ENCODE measurements at places on chromosomes 1 and 21.

DNA sequence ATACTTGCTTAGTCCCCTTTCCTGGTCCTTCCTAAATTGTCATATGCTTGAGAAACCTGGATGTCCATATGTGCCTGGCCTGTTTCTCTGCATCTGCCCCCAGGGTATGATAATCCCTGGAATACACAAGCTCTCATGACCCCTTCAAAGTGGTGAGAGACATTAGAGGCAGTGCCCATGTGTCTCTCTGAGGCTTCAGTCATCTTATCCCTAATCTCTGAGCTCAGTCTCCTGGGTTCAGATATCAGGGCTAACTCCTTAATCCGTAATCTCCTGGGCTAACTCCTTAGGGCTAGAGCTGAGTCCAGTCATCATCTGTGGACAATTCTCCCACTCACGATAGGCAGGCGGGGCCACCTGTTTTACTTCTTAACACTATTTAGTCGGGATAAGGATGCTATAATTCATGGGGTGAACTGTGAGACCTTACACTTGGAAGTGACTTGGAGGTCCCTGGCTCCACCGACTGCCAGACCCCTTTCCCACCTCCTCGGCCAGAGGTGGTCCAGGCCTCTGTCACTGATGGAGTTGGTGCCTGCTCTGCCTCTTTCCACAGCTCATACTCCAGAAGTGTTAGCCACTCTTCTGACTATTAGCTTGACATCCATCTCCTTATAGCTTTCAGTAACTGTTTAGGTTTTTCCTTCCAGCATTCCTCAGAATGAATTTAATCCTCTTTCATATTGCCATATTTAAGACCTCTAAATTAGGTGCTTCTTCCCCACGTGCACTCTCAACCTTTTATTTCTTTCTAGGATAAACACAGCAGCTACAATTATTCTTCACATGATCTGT, 22.7 kb downstream of the CCN1 start:
- H3K36me3 ChIP-seq: no peaks in the 10 kb centered on the region
- no peaks in the 10 kb centered on the region for H3K27me3 ChIP-seq
- no peak overlapping the region for H3K27ac ChIP-seq
- peak; percentile 76 for DNase-seq
- peaks cover 4% of the 10 kb centered on the region for H3K4me1 ChIP-seq
- no peak overlapping the region for H3K4me3 ChIP-seq

- no peak overlapping the region for H3K27ac ChIP-seq
- no peaks in the 10 kb centered on the region for H3K36me3 ChIP-seq
- no peaks in the 10 kb centered on the region for H3K27me3 ChIP-seq
- no peaks in the 10 kb centered on the region for H3K4me1 ChIP-seq
- DNase-seq: no peak
- H3K4me3 ChIP-seq: no peak overlapping the region
These were observed 37.8 kb downstream of the NSL1 start for GRCh38 chr1:212753749-212754148.

DNA sequence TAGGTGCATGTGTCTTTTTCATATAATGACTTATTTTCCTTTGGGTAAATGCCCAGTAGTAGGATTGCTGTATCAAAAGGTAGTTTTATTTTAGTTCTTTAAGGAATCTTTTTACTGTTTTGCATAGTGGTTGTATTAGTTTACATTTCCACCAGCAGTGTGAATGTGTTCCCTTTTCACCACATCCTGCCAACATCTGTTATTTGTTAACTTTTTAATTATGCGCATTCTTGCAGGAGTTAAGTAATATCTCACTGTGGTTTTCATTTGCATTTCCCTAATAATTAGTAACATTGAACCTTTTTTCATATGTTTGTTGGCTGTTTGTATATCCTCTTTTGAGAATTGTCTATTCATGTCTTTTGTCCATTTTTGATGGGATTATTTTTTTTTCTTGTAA, 1761.9 kb downstream of the PLA2G4A start:
- H3K27me3 ChIP-seq: no peaks in the 10 kb centered on the region
- H3K36me3 ChIP-seq: no peaks in the 10 kb centered on the region
- H3K4me3 ChIP-seq: no peak overlapping the region
- H3K27ac ChIP-seq: no peak overlapping the region
- no peak for DNase-seq

GRCh38 chr1:239676522-239677273, 290.3 kb downstream of the CHRM3 start:
- H3K4me1 ChIP-seq: peaks cover 4% of the 10 kb centered on the region
- H3K27ac ChIP-seq: no peak overlapping the region
- DNase-seq: peak; percentile 33
- no peaks in the 10 kb centered on the region for H3K36me3 ChIP-seq
- no peak overlapping the region for H3K4me3 ChIP-seq
- no peaks in the 10 kb centered on the region for H3K27me3 ChIP-seq

- H3K4me3 ChIP-seq: no peak overlapping the region
- H3K27me3 ChIP-seq: no peaks in the 10 kb centered on the region
- DNase-seq: no peak
- no peak overlapping the region for H3K27ac ChIP-seq
- H3K36me3 ChIP-seq: no peaks in the 10 kb centered on the region
These were observed 3.1 kb upstream of the KCNE2 start for GRCh38 chr21:34360488-34361241.

- no peaks in the 10 kb centered on the region for H3K36me3 ChIP-seq
- H3K4me3 ChIP-seq: no peak overlapping the region
- peak; percentile 8 for DNase-seq
These were observed 2.4 kb upstream of the RAB4A start for GRCh38 chr1:229268505-229268904.

DNA sequence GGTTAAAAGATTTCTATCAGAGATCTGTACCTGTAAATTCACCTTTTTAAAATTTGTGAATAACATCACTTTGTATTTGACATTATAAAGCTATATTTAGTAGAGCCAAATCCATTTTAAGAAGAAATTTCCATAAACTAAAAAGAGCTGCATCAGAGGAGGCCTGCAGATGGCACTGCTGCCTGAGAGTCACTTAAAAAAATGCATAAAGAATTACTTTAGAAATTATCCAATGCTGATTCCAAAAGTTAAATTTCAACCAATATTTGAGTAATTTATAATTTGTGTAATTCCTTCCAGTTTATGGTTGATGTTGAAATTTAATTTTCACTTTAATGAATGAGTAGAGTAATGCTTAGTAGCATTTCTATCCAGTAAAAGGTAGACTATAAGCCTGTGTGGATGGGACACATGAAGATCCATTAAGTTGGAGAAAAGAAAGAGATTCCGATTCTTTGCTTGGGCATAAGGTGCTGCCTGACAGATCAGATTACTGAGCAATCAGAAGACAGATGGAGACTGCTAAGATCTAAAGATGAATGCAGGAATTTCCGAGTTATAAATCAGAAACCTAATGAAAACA, 20.7 kb upstream of the RPE65 start:
- H3K4me3 ChIP-seq: no peak overlapping the region
- H3K27ac ChIP-seq: no peak overlapping the region
- no peaks in the 10 kb centered on the region for H3K36me3 ChIP-seq
- no peaks in the 10 kb centered on the region for H3K4me1 ChIP-seq
- DNase-seq: no peak
- no peaks in the 10 kb centered on the region for H3K27me3 ChIP-seq

- DNase-seq: no peak
- H3K27ac ChIP-seq: no peak overlapping the region
- no peaks in the 10 kb centered on the region for H3K4me1 ChIP-seq
- H3K36me3 ChIP-seq: no peaks in the 10 kb centered on the region
These were observed 446.0 kb downstream of the PTPRU start for GRCh38 chr1:29682171-29682918.

GRCh38 chr1:37147906-37148305, 113.6 kb upstream of the GRIK3 start:
- no peaks in the 10 kb centered on the region for H3K36me3 ChIP-seq
- DNase-seq: no peak
- H3K4me3 ChIP-seq: no peak overlapping the region
- no peaks in the 10 kb centered on the region for H3K27me3 ChIP-seq
- no peaks in the 10 kb centered on the region for H3K4me1 ChIP-seq

DNA sequence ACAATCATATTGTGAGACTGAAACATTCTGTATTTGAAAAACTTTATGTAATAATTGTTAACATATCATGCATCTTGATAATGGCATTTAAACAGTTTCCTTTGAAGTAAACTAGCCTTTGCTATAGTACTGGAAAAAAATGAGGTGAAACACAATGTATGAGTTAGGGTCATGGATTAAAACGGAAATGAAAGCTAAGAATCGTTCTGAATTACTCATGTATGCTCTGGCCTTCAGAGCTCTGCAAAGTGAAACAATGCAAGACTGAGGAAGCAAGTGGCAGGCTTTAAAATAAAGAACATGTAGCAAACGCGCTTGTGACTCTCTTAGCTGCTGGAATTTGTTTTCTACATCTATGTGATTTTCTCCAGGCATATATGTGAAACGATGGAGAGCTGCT, 317.1 kb downstream of the DPYD start:
- H3K27ac ChIP-seq: no peak overlapping the region
- H3K27me3 ChIP-seq: no peaks in the 10 kb centered on the region
- H3K4me1 ChIP-seq: no peaks in the 10 kb centered on the region
- no peak overlapping the region for H3K4me3 ChIP-seq

DNA sequence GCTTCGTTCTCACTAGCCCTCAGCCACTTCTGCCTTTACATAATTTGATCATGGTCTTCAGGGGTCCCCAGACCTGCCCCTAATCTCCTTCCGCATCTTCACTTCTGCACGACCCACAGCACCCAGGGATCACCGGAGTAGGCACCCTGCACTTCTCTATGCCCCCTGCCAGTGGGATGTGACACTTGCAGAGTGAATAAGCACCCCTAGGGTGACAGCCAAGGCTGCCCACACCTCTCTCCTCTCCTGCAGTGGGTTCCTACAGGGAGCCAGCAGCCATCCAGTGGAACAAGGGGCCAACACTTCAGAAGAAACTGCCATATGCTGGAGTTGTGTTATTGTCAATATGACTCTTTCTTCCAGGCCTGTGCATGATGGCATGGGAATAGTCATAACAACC, 58.0 kb upstream of the CTPS1 start:
- no peak for DNase-seq
- H3K27me3 ChIP-seq: no peaks in the 10 kb centered on the region
- H3K4me1 ChIP-seq: no peaks in the 10 kb centered on the region
- H3K36me3 ChIP-seq: no peaks in the 10 kb centered on the region

- no peak overlapping the region for H3K4me3 ChIP-seq
- H3K36me3 ChIP-seq: no peaks in the 10 kb centered on the region
- no peaks in the 10 kb centered on the region for H3K27me3 ChIP-seq
- H3K4me1 ChIP-seq: no peaks in the 10 kb centered on the region
These were observed 16.0 kb downstream of the OR2T11 start for GRCh38 chr1:248618878-248619277.

DNA sequence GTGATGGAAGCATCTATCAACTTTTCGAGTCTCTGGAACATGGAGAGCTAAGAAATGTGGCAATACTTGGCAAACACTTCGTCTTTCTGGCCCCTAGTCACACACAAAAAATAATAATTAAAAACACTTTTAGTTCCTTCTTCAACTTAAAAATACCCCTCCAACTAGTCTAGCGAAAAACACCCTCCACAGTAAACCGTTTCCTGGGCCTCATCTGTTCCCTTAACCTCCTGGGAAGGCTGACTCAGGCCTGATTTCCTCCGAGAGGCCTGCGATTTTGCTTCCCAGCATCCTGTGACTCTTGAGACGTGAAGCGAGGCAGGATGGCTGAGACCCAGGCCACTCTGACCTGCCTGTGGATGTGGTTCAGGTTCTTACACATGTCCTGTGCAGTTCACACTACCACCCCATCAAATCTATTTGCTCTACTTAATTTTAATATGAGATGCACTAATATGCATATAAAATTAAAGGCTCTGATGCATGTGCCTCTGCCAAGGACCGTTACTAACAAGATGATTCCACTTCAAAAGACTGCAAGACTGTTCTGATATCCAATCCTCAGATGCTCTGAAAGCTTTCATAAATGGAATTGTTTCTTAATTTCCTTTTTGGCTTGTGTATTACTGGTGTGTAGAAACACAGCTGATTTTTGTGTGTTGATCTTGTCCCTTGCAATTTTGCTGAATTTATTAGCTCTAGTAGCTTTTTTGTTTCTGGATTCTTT, 3.5 kb downstream of the NAV1 start:
- no peak overlapping the region for H3K4me3 ChIP-seq
- DNase-seq: no peak
- H3K27me3 ChIP-seq: no peaks in the 10 kb centered on the region
- peaks cover 7% of the 10 kb centered on the region for H3K4me1 ChIP-seq

Data from mesendoderm (in vitro differentiated cells).